ENCODE measurements at places on chromosomes 12 and 14. TPM values are rescaled to one million over a fixed set of nuclear protein-coding genes. Genes with fewer than 3 reads are reported as not detected.

The KRT72 gene
- not detected for total RNA-seq

The CLEC4D gene
- total RNA-seq = not detected

The ARHGAP9 gene
- total RNA-seq = 3.6 TPM

The ANGEL1 gene
- 8.5 TPM for total RNA-seq

The PTHLH gene
- total RNA-seq = 2.5 TPM

The TCL1B gene
- total RNA-seq = not detected

The PLCZ1 gene
- total RNA-seq = not detected

The FUT8 gene
- total RNA-seq = 17.5 TPM

The FLRT2 gene
- 78.3 TPM for total RNA-seq

The TGM1 gene
- total RNA-seq = 0.71 TPM

The PRIMA1 gene
- 0.75 TPM for total RNA-seq

The TBC1D30 gene
- total RNA-seq = 0.98 TPM

The MYO1H gene
- not detected for total RNA-seq

The INHBE gene
- 1.8 TPM for total RNA-seq

The NKX2-1 gene
- not detected for total RNA-seq

- DNase-seq = no peak
Measured at GRCh38 chr12:25347716-25348592, 97.2 kb upstream of the KRAS start.

DNA sequence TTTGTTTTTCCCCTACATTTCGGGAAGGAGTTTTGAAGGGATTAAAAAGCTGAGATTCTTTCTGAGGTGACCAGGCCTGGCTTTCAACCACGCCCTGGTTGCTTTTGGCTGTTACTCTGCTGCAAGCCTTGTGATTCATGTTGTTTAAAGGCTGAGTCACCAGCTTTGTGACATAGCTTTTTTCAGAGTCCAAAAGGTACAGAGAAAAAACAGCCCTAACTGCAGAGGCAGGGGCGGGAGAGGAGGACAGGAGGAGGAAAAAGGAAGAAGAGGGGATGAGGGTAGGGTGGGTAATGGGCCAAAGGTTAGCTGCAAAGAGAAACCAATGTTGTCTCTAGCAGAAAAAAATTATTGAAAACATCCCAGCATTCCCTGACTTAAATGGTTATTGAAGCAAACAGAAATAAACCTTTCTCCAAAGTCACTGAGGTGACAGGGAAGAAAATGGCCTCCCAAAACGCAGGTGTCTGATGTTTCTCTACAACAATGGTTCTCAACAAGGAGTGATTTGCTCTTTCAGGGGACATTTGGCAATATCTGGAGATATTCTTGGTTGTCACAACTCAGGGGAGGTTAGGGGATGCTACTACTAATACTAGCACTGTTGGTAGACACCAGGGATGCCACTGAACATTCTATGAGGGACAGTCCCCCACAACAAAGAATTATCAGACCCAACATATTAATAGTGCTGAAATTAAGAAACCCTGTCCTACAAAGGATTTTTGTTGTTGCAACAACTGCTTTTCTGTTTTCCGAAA lies 2.1 kb upstream of the UBC start:
- DNase-seq = peak; percentile 72

GRCh38 chr12:118472940-118473339 lies 96.6 kb downstream of the SUDS3 start:
- no peak for DNase-seq

- DNase-seq = no peak
Measured at GRCh38 chr12:93759512-93760081, 82.4 kb downstream of the CRADD start.

- DNase-seq = peak; percentile 70
Measured at GRCh38 chr12:124777399-124778372, 86.0 kb downstream of the SCARB1 start.

DNA sequence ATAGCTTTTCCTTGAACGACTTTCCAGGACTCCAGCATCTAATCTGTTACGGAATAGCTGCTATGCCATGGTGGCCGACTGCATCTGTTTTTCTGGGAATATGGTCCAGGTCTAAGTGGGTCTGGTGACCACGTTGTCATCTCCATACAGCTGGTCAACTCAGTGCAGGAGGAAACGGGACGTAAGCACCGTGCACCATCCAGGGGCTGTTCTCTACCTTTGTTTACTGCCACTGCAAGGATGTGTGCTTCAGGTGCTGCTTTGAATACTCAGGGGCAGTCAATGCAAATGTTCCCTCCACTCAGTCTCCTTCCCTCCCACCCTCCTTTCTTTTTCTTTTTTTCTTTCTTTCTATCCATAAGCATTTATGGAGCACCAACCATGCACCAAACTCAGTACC lies 648.2 kb downstream of the VRK1 start:
- no peak for DNase-seq

GRCh38 chr12:117516034-117516433 lies 154.6 kb upstream of the NOS1 start:
- no peak for DNase-seq

GRCh38 chr12:58629376-58629775 lies 290.9 kb downstream of the LRIG3 start:
- peak; percentile 34 for DNase-seq

DNA sequence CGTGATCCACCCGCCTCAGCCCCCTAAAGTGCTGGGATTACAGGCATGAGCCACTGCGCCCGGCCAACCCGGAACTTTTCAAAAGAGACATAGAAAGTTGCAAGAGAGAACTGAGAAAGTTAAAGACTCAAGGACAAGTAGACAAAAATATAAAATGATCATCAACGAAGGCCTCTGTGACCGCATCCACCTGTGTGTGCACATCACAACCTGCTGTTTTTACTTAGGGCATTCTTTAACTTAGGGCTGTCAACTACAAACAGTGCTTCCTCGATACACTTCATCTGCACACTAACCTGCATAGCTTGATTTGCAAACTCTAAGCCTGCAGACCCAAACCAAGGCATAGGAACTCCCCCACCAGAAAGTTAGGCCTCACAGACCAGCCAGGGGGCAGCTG lies 14.8 kb downstream of the P2RX2 start:
- no peak for DNase-seq

GRCh38 chr12:18108611-18109010 lies 18.6 kb upstream of the RERGL start:
- DNase-seq = no peak

- DNase-seq = peak; percentile 95
Measured at GRCh38 chr12:14260011-14260993, 105.2 kb upstream of the ATF7IP start.

DNA sequence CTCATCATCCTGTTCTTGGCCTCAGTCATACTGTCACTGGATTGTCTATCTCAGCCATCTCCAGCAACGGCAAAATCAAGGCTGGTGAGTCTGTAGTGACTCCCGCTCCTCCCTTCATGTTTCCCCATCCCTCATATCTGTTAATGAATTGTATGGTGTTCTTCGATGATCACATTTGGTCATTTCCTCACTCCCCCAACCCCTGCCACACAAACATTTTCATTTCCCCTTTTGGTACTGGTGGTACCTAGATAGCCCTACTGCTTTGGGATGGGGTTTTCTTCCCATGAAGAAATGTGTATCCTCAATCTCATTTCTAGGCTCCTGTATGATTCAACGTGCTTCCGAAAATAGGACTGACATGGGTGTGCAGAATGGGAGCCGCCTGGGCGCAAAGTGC lies 2.7 kb upstream of the KLHL33 start:
- no peak for DNase-seq

- DNase-seq = peak; percentile 59
Measured at GRCh38 chr12:57261428-57261865, 10.5 kb upstream of the STAC3 start.

GRCh38 chr12:21941506-21942376 lies 515 bp upstream of the ABCC9 start:
- DNase-seq = peak; percentile 74

GRCh38 chr12:103278329-103278728 lies 217.4 kb downstream of the C12orf42 start:
- DNase-seq = no peak

- DNase-seq = peak; percentile 59
Measured at GRCh38 chr12:120649442-120650232, 9.2 kb downstream of the CABP1 start.

DNA sequence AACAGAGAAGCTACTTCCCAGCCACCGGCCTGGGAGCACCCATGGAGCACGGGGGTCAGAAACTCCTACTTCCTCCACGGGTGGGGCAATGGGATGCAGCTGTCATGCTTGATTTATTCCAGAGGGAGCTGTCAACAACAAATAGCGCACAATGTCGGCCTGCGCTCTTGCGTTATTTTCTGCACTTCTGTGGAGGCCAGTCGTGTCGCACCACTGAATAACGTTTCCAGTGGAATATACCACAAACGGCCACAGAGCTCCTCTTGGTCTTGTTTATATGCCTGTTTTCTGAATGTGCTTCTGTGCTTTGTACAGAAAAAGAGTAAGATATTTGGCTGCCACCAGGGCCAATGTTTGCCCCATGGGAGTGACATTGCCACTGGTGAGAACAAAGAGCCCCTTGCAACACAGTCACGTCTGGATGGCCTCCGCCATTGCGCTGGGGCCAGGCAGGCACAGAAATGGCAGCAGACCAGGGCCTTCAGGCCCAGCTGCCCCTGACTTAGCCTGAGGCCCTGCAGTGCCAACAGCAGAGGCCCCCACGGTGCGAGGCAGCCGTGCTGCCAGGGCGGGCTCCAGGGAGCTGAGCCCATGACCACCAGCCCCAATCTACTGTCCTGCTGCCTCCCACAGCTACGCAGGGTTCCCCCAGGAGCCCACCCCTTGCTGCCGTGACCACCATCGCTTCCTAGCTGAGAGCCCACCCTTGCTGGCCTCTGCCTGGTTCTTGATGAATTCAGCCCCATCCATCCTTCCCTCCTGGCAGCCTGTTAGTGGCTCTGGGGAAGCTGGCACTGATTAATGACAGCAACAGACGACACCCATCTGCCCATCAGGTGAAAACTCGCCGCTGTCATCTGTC lies 28.9 kb upstream of the TMEM179 start:
- no peak for DNase-seq

DNA sequence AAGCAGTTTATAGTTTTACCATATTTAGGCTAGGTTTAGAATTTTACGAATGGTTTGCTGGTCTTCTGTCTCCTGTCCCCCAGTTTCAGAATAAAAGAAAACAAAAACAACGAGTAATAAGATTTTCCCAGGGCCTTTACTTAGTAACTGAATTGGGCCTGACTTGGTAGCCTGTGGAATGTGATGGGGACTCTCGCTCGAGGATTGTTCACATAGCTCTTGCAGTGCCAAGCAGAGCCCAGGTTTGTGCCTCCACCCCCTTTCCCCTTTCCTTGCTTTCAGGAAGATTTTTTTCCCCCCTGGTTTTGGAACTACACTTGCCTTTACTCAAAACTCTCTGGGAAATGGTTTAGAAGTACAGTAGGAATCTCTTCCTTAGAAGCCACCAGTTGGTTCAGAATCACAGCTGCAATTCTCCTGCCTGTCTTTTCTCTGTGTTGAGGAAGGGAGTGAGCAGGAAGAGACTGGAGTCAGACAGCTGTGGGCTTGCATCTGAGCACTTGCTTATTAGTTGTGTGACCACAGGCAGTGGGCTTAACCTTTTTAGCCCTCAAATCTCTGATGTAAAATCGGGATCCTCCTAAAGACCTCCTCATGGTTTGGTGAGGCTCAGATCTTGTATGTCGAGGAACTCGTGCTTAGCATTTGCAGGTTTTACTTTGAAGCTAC lies 501.2 kb downstream of the PCNX1 start:
- DNase-seq = peak; percentile 59

DNA sequence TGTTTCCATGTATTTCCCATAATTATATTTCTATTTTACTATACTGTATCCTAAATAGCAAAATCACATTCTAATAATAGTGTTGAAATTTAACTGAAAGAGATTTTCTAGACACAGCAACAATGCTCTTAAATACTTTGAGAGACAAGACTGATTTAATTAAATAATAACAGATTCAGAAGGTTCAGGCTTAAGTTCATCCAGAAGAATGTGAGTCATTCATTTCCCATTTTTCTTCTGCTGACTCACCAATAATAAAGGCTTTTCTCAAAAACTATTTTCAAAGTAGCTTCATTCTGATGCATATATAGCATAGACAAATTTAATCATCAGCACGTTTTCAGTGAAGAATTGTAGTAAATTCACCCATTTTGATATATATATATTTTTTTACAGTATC lies 481.4 kb downstream of the MDGA2 start:
- DNase-seq = peak; percentile 13

DNA sequence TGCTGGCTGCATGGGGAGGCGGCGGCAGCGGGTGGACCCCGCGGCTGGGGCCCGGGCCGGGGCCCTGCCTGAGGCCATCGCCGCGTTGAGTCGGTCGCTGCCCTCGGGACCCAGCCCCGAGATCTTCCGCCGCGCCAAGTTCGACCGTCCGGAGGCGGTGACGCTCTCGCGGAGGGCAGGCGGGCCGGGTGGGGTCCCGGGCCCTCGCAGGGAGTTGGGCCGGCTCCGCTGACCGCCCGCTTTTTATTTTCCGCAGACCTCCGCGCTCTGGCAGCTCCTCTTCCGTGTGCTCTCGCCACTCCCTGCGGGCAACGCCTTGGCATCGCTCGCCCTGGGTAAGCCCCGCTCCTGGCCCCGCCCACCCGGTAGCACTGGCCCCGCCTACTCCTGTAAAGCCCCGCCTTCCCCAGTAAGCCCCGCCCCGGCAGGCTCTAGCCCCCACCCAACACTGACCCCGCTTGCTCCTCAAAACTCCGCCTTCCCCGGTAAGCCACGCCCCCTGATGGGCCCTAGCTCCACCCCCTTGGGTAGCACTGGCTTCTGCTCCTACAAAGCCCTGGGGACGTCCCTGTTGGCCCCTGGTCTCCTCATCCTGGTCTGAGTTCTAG lies 424 bp downstream of the TEDC1 start:
- DNase-seq = no peak

- peak; percentile 13 for DNase-seq
Measured at GRCh38 chr12:2940564-2940963, 18.6 kb upstream of the TEAD4 start.

- DNase-seq = no peak
Measured at GRCh38 chr14:97306133-97306759, 509.1 kb downstream of the VRK1 start.

DNA sequence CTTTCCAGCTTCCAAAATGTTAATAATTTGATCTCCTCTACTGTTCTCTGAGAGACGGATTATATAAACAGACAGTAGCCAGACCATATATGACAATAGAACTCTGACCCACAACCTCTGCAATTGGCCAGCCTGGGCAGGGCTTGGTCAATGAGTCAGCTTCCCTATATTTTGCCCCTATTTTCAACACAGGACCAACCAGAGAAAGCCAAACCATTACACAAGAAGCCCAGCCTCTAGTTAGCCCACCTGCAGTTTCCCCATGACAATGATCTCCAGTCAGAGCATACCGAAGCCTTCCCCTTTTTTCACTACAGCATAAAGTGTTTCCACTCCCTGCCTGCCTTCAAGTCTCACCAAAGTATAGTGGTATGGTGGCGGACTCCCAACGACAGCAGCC lies 7.6 kb upstream of the EXD2 start:
- no peak for DNase-seq

GRCh38 chr12:122862110-122862634 lies 26.9 kb downstream of the HIP1R start:
- DNase-seq = peak; percentile 33

Data from muscle of leg (tissue), 16 donors.